ENCODE measurements at places on chromosomes 1 and 21. TPM values are rescaled to one million over a fixed set of nuclear protein-coding genes. Genes with fewer than 3 reads are reported as not detected.

DNA sequence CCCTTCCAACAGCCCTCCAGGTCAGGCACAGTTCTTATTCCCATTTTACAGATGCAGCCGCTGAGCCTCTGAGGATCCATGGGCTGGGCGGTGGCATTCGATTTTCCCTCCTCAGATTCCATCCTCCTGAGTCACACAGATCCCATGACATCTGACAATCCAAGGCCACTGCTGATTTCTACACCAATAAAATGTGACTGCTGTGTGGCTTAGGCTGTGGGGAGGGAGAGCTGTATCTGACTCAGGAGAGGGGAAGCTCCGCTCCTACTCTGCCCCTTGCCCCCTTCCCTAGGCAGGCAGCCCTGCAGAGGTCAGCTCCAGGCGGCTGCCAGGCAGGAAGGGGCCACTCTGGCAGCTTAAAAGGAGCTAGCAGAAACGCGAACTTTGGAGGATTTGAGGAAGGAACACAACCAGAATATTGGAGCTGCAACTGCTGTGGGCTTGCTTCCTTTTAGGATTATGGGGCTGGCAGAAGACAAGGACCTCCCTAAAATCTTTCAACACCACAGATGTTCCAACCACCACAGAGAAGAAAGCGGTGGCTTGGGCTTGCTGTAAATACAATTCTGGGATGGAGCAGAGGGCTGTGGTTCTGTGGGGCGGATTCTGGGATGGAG, 50.0 kb downstream of the MRPL37 start:
- peak; percentile 54 for DNase-seq

GRCh38 chr1:155022927-155023236, 10.7 kb downstream of the DCST2 start:
- DNase-seq = no peak

DNA sequence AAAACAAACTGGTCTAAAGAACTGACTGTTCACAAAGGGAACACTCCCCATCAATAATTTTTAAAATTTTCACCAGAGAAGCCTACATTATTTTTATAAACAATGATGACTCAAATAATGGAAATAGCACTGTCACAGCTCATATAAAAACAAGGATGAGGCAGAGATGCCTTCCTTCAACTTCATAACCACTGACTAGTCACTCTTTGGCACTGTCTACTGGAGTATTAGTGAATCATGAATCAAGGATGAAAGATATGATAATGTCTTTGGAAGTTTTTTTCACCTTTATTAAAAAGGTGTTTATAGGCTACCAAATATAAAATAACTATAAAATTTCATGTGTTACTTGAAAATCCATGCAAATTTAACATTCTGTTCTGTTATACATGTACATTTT, 316.9 kb downstream of the VAV3 start:
- DNase-seq = peak; percentile 78

GRCh38 chr1:201298396-201299381, 15.4 kb downstream of the PKP1 start:
- DNase-seq = no peak

GRCh38 chr1:78831731-78832360, 174.7 kb downstream of the ADGRL4 start:
- peak; percentile 96 for DNase-seq

The NEXN gene
- 5.2 TPM for total RNA-seq

The C2CD4D gene
- total RNA-seq = not detected

The DIO1 gene
- total RNA-seq = not detected

Measured in IMR-90 (cell line).